ENCODE measurements at places on chromosomes 5 and 9.
A peak's percentile ranks its signal among the peaks of the same experiment; 100 is the strongest.

DNA sequence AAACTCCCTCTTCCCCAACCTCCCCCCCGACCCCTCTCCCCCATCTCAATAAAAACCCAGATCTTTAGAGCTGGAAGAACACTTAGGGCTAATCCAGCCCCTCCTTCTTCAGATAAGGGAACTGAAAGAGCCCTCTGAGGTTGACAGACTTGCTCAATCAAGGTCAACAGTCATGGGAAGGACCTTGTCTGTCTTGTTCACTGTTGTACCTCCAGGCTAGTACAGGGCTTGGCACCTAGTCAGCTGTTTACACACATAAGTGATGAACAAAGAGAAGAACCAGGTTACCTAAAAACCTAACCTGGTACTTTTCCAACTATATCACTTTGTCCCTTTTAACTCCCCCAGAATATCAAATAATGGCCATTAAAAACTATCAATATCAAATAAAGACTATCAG, 2.4 kb downstream of the TTC39B start:
- no peak for DNase-seq

GRCh38 chr5:25850581-25850980, 1187.8 kb downstream of the CDH9 start:
- DNase-seq: no peak

DNA sequence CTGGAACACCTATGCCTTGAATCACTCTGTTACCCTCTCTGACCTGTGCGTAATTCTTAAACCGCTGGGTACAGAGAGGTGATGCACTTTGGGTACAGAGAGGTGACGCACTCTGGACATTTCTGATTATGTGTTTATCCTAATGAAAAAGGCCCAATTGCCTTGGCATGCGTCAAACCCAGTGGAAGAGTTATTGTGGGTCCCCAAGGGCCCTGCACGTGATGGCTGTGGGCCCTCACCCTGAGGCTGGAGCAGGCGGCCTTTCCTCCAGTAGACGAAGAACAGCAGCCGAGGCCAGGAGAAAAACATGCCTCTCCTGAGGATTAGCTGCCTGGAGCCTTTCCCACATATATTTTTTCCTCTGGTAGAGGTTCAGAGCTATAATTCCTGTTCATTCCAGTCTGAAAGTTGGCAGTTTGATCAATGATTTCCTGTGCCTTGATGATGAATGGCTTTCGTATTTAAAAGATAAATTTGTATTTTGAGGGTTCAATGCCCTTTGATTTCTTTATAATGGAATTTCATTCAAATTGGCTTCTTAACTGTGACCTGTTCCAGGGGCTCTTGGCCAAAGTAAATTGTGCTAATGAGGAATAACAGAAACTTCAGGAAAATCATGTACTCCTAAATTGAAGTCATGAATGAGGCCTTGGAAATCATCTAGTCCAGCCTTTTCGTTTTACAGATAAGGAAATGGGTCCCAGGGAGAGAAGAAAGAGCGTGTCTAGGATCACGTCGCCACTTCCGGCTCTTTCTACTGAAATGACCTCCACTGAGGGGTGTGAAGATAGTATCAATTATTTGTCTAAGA, 22.8 kb downstream of the ACER2 start:
- no peak for DNase-seq

- DNase-seq: no peak
Observed at GRCh38 chr5:155154973-155155372, 141.4 kb downstream of the KIF4B start.

GRCh38 chr5:180811623-180812124, 9.1 kb upstream of the MGAT1 start:
- DNase-seq: no peak

DNA sequence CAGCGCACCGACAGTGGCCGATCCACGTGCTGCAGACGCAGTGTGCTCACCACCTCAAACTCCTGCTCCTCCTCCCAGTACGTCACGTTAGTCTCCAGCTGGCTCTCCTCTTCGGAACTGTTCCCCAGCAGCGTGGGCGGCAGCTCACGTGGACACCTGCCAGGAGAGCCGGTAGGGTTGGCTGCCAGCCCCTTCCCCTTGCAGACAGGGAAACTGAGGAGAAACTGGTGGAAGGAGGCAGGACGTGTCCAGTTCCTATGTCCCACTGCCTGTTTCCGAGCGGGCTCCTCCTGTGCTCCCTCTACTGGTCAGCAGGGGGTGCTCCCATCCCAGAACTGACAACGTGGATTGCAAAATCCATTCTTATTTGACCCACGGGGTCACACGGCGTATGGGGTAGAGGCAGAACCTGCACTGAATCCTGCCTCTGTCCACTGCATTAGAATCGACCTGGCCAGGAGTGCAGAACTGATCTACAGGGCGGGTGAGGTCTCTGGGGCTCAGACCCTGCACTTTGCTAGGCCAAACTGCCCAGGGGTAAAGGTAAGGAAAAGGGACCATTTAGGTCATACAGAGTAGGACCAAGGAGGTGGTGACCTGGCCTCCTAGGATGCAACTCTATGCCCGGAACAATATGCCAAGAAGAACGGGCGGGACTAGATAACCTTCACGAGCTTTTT, 25.7 kb downstream of the PDGFRB start:
- DNase-seq: peak; percentile 79

DNA sequence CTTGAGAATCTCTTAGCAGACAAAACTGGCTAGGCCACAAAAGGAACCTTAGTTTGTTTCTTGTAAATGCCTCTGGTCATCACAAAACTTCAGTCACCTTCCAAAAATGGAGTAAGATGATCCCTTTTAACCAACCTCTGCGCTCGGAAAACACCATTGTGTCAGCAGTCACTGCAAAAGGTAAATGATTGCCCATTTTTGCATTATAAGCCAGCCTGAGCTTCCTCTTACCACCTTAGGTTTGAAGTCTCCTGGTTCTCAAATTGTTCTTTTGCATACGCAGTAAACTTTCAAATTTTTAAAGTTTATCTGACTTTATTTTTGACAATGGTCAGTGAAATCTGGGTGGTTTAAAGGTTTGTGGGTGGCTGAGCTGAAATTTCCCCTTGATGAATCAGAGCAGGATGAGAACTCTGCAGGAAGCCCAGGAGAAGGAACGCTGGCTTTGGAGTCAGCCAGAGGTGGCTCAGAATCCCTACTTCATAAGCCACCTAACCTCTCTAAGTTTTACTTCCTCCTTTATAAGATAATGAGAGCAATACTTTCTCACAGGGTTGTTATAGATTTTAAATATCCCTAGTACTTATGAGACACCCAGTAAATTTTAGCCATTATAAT, 131.4 kb downstream of the MED10 start:
- DNase-seq: no peak

DNA sequence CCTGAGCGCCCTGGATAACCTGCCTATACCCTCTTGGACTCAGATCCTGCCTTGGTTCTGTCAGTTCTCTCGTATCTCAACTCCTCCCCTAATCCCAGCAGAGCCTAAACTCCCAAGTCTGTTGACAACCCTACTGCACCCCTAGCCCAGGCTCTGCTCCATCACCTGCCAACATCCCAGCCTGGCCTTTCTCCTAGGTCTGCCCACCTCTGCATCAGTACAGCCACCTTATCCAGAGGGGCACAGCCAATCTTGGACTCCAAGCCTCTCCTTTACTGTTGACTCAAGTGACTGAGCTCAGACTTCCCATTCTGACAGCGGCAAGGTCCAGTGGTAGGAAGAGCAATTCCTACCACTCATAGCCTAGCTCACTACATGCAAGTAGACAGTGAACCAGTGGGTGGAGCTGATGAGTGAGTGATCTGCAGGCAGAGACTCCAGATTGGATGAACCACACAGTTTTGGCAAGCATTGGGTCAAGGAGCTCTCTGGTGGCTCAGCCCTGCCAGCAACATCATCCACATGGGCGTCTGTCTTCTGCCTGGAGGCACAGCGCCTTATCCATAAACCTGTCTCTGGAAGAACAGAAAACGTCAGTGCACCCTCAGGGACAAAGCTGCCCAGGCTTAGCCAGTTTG, 26.5 kb downstream of the TRMO start:
- peak; percentile 33 for DNase-seq

All from NCI-H460 (cell line).